ENCODE measurements at places on chromosomes 1 and 21. TPM values are rescaled to one million over a fixed set of nuclear protein-coding genes. Genes with fewer than 3 reads are reported as not detected.

DNA sequence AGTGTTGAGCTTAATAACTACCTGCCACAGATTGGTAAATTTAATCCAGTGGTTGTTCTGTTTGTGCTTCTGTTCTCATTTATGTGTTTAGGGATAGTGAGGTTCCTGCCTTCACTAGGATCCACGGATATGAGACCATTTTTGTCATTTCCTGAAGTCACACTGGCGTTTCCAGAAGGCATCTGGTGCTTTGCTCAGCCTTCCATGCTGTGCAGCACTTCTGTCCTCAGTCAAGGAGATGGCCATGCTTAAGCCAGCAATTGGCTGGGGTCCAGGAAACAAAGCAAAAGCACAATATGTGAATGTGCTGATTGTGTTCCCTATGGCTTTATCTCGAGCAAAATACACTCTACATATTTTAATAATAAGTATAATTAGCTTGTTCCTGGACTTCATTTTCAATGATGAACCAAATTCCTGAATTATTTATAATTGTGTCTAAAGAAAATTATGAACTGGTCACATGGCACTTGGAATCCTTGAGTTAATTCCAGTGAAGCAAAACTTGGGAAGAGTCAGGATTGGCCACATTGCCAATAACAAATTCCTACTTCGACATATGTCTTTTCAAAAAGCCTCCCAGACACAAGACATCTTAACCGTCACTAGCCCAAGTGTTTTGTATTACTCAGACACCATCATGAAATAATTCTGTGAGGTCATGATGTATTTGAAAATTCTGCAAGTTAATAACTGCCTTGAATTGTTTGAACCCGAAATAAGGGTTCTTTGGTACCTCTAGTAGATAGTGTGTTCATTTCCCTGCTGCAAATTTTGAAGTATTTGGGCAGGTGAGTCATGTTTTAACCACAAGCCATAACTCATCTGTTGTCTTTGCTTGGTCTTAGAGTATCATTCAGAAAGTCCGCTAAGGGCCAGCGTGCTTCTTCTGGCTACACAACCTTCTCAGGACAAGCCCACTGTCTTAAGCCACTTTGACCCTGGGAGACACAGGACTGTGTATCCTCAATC lies 412.4 kb downstream of the DISC1 start:
- DNase-seq = no peak

DNA sequence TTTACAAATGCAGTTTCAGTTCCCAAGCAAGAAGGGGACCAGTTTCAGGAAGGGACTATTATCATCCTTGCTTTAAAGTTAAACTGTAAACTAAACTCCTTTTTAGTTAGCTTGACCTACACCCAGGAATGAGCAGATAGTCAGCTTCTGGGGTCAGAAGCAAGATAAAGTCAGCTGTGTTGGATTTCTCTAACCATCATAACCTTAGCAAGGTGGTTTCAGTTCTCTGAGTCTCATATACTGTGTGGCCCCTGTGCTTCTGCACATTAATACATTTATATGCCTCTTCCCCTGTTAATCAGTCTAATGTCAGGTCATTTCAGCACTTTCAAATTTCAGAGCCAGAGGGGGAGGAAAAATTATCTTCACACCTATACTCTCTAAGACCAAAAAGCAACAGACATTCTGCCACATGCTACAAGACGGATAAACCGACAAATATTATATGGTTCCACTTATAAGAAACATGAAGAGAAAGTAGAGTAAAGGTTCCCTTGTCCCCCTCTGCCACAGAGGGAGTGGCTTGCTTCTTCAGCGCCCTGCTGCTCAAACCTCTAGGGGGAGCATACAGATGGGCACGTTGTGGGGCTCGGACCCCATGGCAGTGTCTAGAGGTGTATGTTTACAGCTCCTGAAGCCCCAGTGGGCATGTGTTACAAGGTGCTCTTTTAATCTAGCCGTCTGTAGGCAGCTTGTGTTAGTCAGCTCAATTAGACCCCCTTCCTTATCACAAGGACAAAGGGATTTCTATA lies 89.1 kb downstream of the SMYD3 start:
- no peak for DNase-seq

GRCh38 chr1:162913345-162913744 lies 52.4 kb upstream of the CCDC190 start:
- no peak for DNase-seq

GRCh38 chr1:241810769-241811405 lies 37.1 kb upstream of the EXO1 start:
- peak; percentile 64 for DNase-seq

GRCh38 chr1:190022709-190023108 lies 455.0 kb downstream of the BRINP3 start:
- no peak for DNase-seq

DNA sequence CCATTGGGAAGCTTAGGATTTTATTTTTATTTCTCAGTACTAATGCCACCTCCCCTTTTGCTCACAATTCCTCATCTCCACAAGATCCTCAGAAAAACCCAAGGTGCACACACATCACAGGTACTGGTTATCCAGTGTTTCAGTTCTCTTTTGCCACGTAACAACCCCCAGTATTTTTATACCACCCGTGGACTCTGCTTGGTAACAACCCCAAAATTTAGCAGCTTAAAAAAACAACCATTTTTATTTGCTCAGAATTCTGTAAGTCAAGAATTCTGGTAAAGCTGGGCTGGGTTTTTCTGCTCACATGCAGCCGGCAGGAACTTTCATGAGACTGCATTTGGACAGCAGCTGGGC lies 180.0 kb downstream of the KAZN start:
- no peak for DNase-seq

DNA sequence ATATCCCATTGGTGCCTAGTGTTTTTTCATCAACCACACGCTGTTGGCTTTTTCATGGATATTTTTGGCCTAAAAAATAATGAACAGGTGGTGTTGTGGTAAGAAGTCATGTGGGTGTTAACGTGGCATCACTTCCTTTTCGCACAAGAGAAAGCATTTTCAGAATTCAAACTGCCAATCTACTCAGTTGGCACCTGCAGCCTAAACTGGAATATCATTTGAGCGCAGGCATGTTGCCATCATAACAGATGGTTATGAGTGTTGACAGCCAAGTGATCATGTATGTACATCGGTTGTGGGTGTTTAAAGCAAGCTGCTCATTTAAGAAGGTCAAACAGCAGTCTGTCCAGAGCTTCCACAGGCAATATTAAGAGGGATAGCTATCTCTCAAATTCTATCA lies 1963.0 kb downstream of the NCAM2 start:
- no peak for DNase-seq

DNA sequence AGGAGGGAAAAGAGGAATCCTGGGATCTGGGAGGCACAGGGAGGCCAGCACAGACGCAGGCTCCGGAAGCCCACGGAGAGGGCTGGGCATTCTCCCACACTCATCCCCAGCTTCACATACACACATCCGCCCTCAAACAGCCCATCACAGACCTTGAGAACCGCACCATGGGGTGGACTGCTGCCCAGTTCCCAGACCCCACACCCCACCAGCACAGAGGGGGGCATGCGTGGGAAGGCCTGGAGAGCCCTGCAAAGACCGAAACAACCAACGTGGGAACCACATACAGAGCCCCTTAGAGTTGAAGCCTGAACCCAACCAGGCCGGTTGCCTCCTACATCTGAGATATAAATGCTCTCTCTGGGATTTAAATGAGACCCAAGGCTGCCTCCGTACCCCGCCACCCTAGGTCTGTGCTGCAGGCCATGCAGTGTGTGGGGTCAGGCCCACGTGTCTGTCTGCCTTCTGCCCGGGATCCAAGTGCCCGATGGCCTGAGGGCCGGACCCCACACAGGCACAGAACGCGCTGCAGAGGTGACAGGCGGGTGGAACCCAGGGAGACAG lies 126.2 kb upstream of the COL6A1 start:
- DNase-seq = no peak

- peak; percentile 27 for DNase-seq
These were observed 37.2 kb upstream of the IPO9 start for GRCh38 chr1:201791779-201792173.

DNA sequence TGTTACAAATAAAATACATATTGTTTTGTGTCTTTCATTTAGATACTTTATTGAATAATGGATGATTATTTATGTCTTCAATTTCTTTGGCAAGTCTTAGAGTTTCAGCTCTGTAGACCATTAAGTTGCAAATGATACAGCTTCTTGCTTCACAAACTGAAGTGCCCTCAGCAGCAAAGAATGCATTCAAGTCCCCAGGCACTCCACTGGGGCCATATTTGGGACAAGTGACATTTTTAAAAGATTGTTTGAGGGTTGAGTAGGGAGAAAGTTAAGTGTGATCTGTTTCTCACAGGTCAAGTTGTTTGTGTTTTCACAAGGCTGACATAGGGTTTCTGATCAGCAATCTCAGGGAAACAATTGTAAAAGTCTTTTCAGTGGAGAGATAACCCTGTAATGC lies 400.7 kb downstream of the PLA2G4A start:
- no peak for DNase-seq

DNA sequence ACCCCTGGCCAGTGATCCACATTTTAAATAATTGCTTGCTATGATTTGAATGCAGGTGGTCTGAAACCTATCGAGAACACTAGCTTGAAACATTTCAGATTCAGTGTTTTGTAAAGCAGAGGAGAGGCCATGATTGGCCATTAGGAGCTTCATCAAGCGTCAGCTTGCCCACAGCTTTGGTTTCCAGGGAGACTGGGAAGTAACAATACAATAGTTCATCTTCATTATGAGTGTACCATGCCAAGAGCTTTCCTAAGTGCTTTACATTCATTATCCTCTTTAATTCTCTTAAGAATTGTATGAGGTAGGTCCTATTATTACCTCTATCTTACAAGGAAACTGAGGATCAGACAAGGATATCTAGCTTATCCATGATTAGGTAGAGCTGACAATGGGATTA lies 27.7 kb upstream of the ATP5PO start:
- no peak for DNase-seq

The HES3 gene
- polyA plus RNA-seq = not detected

The PRAMEF25 gene
- polyA plus RNA-seq = not detected

The AMPD1 gene
- polyA plus RNA-seq = not detected

The VSIG8 gene
- polyA plus RNA-seq = 0.04 TPM

Data from CD14-positive monocyte (primary cell).